ENCODE measurements at places on chromosomes 2 and 18. TPM values are rescaled to one million over a fixed set of nuclear protein-coding genes. Genes with fewer than 3 reads are reported as not detected.

Gene LIMS3
- 13.5 TPM for total RNA-seq

DNA sequence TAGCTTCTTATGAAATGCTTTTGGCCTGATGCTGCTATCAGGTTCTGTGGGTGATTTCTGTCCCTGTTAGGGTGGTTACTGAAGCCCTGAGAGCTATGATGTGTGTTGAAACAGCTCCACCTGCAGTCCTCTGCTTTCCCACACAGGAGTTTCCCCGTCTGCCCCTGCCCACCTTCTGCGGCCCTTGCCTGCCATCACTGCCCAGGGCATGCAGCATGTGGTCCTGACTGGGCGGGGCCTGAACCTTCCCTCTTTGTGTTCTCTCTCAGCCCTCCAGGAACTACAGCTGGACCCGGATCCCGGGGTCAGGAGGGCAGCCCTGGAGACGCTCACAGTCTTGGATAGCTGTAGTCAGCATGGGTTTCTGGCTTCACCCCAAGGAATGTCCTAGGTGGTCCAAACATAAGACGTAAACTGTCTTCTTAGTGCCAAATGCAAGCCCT lies 21.4 kb downstream of the HJURP start:
- no peak for DNase-seq

DNA sequence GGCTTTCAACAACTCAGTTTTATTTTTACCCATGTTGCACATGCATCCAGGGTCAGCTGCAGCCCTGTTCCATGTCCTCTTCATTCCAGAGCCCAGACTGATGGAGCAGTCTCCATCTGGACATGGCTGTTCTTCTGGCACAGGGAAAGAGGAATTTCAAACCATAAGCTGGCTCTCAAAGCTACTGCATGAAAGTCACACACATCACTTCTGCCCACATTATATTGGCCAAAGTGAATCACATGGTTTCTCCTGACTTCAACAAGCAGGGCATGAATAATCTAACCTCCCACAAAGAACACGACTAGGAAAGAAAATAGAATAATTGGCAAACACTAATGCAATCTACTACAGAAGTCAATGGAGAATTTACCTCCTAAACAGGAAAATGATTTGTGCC lies 94.2 kb downstream of the FTCDNL1 start:
- no peak for DNase-seq

- no peak for DNase-seq
Measured at GRCh38 chr2:169523681-169524080, 14.2 kb downstream of the KLHL41 start.

Measured in urinary bladder (tissue), 4 donors.